ENCODE measurements at places on chromosomes 16 and 17.

DNA sequence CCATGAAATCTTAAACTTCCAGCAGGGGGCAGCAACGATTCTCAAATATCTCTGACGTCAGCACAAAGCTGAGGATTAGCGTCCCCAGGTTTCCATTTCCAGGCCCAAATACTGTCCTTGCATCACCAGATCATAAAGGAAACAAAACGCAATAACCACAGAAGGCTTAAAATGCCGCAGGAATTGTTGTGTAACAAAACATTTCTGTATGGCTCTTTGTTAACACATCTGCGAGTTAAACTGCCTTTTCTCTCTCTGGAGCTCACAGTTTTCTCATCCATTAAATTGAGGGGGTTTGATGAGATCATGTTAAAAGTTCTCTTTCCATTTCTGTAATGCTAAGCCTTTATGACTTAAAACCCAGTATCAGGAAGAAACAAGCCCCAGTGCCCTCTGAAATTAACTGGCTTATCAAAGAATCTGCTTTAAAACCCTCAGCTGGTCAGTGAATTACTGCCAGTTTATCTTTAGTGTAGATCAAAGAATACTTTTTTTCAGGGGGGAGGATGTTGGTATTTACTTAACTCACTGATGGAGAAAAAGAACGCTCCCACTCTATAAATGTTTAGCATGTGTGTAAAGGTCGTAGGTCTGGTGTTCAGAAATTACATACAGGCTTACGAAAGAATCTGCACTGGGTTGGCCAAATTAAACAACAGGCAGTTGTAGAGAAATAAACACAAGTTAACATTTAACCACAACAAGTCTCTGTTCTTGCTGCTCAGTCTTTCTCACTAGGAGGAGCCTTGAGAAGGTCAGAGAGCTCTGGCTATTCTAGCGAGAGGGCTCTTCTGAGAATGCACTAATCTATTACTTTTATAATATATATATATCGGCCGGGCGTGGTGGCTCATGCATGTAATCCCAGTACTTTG is 10.6 kb upstream of the TERF2 start:
- DNase-seq, result peak; percentile 46

- DNase-seq, result no peak
Observed at GRCh38 chr17:72432143-72432621, 311.4 kb downstream of the SOX9 start.

- DNase-seq, result peak; percentile 7
Observed at GRCh38 chr16:50303041-50303604, 36.8 kb downstream of the ADCY7 start.

GRCh38 chr16:81784072-81784795 is 5.1 kb downstream of the PLCG2 start:
- DNase-seq, result no peak

DNA sequence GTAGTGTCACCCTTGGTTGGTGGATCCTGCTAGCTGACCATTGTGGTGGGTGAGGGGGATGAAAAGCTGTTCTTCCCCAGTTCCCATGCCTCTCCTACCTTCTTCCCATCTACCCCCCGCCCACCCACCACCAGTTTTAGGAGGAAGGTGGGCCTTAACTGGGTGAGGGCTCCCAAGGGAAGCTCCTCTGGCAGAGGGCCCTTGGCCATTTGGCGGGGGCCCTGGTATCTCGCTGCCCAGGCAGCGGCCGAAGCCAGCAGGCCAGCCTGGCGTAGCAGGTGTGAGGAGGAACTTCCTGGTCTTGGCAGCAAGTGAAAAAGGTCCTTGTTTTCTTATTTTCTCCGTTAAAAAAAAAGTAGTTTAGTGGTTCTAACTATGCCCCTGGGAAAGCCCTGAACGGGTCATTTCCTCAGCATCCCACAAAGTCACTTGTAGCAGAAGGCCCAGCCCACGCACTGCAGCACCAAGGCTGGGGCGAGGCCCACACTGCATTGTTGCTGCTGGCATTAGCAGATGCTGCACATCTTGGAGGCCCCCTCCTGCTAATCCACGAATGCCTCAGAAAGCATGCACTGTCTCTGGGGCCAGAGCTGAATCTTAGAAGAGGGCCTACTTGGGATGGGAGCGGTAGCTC is 72.5 kb downstream of the MPRIP start:
- DNase-seq, result no peak

- no peak for DNase-seq
Observed at GRCh38 chr16:12667909-12668308, 135.8 kb downstream of the CPPED1 start.

Measured in activated T-cell treated with anti-CD3 and anti-CD28 coated beads, Interleukin-2, amount 50 U/mL, for 1 hour (primary cell).